Germinal center (tissue), 1 donor: ENCODE measurements at places on chromosomes 1 and 21.

DNA sequence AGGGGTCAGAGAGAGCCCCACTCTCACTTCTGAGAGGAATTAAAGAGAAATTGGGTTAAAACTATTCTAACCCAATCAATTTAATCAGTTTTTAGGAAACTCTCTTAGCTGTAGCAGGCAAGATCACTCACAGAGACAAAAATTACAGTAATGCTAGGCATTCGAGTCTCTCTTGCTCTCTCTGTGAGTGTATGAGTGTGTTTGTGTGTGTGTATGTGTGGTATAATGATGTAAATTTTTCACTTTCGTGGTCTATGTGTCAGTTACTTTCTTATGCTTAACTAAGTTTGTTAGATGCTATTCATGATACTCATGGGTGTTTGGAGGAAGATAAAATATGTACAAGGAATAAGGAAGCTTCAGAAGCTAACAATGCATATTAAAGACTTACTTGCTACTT lies 131.3 kb downstream of the FASLG start:
- no peak for DNase-seq

- DNase-seq: peak; percentile 97
Observed at GRCh38 chr1:24930260-24931145, at the start of gene RUNX3. Gene RUNX3 (minus strand): TSS chr1:24930276. CDS start chr1:24929868, 408 bp downstream.

- no peak for DNase-seq
Observed at GRCh38 chr1:90114521-90115141, 119.7 kb downstream of the ZNF326 start.

DNA sequence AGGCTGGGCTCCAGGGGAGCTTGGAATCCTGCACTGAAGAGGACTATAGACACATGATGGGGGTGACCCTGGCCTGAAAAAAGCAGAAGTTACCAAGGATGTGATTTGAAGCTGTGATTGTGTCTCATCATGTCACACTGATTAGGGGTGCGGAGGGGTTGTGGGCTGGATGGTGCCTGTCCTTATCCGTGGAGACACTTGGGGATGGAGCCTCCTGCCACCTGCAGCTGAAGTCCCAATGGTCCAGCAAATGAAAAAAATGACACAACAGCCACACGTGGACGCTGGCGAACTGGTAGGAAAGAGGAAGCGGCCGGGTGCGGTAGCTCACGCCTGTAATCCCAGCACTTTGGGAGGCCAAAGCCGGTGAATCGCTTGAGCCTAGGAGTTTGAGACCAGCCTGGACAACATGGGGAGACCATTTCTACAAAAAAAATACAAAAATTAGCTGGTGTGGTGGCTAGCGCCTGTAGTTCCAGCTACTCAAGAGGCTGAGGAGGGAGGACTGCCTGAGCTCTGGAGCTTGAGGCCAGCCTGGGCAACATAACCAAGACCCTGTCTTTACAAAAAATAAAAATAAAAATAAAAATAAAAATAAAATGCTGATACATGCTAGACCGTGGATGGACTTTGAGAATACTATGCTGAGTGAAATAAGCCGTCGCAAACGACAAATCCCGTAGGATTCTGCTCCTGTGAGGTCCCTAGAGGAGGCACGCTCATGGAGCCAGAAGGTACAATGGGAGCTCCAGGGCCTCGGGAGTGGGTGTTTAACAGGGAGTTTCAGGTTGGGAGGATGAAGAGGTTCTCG lies 838 bp upstream of the IBA57 start:
- no peak for DNase-seq

DNA sequence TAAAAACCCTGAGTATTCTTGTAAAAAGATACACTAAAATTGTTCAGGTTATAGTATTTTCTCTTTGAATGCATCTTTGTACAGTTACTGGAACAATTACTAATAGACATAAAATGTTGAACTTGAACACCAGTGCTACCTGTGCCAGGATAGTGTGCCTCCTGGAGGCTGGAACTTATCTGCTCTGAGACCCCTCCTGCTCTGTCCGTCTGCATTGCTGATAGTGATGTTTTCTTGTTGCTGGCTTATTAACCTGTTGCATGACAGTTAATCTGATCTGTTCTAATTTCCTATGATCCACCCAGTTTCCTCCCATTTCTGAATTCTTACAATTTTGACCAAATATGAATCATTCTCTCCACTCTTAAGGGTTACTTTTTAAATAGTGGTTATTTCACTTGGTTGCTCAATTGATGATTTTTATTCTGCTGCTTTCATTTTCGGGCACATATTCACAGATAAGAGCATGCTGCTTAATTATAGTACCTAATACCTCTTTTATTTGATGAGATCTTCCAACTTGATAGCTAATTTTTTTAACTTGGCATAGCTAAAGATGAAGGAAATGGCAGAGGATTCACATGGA lies 101.4 kb downstream of the CC2D1B start:
- no peak for DNase-seq

DNA sequence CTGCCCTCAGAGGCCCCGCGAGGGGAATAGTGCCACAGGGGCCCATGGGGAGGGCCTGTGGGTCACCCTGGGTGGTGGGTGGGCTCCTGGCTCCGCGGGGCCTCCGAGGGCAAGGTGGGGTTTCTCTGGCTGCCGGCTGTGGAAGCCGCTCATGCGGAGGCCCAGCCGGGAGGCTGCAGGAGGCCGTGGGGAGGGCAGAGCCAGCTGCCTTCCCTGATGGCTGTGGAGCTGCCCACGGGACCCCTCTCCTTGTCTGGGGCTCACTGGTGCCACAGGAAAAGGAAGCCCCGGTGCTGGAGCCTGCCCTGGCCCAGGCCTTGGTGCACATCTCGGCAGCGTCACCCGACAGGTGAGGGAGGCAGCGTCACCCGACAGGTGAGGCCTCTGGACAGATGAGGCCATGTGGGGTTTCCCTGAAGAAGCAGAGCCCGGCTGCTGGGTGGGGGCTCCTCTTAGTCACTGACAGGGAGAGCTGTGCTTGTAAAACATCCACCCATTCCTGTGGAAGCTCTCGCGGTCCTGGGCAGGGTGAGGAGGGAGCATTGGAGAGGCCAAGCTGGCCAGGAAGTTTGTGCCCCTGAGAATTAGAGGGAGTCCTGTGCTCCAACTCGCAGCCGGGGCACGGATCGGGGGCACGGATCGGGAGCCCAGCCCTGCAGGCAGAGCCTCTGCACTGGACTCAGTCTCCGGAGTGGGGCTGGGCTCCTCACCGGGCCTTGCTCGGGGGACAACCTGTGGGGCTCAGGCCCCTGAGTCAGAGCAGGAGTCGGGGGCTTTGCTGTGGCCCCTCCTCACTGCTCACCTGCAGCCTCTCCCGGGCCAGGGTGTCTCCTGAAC lies 6.1 kb downstream of the MIB2 start:
- DNase-seq: no peak

DNA sequence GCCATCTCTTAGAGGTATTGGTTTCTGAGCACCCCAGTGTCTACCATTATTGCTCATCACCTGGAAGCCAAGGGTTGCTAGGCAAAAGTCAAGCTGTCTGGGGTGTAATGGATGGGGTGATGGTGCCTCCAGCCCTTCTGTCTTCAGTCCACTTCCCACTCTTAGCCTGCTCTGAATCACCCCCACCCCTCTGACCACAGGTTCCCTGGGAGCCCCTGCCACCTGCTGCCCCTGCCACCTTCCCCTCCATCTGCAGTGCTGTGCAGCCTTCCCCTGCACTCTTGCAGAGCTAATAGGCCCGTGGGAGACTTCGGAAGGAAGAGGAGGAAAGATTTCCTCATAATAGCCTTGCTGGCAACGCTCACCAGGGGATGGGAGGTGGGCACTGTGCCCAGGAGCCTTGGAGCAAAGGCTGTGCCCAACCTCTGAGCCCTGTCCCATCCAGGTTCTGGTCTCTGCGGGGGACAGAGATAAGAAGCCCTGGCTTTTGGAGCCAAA lies 35.5 kb downstream of the CAPN2 start:
- DNase-seq: no peak

- no peak for DNase-seq
Observed at GRCh38 chr1:88029142-88029541, 654.9 kb upstream of the PKN2 start.
